ENCODE measurements at places on chromosomes 1 and 21.

- no peak for ATAC-seq
These were observed 26.7 kb downstream of the MAP10 start for GRCh38 chr1:232831895-232832294.

- ATAC-seq: no peak
These were observed 55.2 kb downstream of the COL6A1 start for GRCh38 chr21:46036696-46037330.

DNA sequence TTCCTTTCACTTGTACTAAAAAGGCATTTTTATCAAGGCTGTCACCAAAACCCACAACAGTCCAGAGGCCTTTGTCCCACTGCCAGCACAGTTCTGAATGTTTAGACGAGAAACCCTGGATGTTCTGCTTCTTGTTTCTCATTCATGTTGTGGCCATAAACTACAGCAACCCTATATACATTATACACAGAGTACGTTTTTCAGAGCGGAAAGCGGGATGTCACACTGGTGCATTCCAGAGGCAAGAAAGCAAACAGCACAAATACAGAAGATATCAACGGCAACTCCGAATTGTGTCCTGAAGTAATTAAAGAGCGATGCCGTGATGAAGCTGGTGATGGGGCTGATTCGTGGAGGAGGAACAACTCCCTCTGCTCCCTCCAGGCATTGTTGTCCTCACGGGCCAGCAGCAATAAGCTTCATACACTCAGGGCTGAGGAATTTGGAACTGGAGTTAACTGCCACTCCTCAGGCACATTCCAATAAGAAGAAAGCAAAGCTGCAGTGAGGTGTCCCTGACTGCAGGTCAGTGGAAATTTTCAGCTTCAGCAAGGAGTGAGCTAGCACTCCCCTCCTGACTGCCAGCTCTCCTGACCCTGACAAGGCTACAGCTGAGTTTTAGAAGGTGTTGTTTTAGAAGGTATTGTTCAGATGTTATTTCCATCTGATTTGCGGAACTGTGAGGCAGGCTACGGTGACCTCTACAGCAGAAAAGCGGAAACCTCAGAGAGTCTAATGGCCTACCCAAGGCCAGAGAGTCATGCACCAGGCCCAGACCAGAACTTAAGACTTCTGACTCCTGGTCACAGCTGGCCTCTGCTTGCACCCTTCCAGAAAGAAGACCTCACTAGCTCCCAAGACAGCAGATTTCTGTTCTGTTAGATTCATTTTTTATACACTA lies 149.0 kb downstream of the TGFBR3 start:
- ATAC-seq: no peak

GRCh38 chr1:181469829-181470228 lies 13.5 kb upstream of the CACNA1E start:
- ATAC-seq: no peak

GRCh38 chr1:241442686-241443085 lies 76.9 kb downstream of the FH start:
- no peak for ATAC-seq

DNA sequence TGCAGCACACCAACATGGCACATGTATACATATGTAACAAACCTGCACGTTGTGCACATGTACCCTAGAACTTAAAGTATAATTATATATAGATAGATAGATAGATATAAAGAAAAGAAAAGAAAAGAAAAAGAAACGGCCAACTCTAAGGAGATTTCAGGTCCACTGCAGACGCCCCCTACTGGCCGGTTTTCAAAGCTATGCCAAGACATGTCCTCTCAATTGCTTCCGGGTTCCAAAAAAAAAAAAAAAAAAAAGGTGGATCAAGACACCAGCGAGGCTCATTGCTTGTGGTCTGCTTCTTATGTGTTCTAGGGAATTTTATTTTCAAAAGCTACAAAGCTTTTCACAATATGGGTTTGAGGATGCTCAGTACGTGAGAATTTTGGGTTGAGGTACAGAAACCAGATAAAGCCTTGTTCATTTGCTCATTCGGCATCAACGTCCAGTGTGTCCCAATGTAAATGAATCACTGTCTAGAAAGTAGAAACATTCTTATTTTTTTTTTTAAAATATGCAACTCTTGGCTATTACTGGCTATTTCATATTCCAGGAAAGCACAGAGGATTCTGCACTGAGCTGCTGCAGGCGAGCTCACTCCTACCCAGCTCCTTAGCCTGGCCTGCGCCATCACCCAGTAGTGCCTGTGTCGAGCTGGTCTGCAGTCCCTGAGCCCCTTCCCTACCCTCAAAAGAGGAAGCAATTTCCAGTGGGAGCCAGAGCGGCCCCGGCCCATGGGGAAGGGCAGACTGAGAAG lies 643.0 kb downstream of the KIF26B start:
- no peak for ATAC-seq

DNA sequence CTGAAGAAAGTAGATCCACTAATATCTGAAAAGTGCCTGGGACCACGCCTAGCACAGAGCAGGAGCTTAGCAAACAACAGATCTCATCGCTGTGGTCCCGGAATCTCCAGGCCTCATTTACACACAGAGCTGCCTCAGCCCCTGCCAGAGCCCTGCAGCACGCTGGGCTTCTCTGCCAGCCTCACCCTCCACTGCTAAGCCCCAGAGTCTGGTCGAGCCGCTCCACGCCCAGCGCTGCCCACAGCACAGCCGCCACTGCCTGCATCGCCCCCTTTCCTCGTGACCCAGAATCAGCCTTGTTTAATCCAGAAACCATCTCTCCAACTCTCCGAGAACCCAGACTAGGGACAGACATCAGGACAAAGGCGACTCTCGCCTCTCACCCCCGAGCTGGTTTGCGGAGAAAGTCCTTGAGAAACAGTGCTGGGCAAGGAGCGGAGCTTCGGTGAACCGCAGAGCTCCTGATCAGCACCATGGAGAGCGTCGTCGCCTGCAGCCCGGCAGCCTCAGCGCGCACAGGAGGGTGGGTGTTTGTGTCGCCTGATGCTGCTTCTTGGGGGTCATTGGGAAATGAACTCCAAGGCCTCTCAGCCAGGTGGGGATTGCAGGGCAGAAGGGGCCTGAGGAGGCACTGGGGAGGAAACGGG lies 145.1 kb downstream of the NPHP4 start:
- no peak for ATAC-seq
